ENCODE measurements at places on chromosomes 1 and 21.

- no peak for DNase-seq
These were observed 10.6 kb downstream of the G0S2 start for GRCh38 chr1:209685821-209686220.

- peak; percentile 42 for DNase-seq
These were observed 61.4 kb upstream of the DIRAS3 start for GRCh38 chr1:68111519-68112436.

- no peak for DNase-seq
These were observed 1.6 kb downstream of the E2F2 start for GRCh38 chr1:23529146-23530086.

DNA sequence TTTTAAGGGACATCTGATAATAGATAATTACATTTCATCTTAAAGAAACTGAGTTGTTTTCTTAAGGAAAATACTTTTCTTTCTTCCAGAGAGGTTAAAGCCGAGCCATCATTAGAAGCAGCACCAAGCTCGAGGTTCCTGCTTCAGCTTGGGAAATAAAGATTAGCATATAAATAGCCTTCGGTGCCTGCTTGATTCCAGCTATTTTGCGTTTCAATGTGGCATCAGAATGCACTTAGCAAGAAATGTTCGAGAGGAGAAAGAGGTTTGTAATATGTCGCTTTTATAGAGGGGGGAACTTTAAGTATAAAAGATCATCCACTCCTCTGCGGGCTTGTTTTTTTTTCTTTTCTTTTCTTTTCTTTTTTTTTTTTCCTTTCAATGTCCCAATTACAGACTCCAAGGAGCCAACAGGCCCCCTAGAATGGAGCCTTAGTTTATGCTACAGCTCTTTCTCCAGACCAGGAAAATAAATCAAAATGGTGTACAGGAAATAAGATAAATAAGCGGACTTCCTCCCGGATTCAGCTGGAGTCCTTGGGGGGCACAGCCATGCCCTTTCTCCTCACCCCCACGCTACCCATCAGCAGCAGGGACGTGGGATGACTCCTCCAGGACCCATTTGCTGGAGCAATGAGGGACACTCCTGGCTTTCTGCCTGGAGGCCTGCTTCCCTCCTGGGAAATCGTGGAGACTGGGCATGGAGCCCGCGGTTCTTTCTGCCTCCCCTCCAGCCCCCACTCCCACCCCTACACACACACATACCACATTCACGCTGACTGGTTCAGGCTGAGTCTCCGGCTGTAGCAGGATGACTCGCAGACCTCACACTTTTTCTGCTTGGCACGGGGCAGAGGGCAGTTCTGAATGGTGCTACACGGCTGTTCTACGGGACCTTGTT, 131.6 kb downstream of the RRAGC start:
- DNase-seq, result peak; percentile 77

- peak; percentile 40 for DNase-seq
These were observed 26.5 kb downstream of the CD247 start for GRCh38 chr1:167491586-167492461.

DNA sequence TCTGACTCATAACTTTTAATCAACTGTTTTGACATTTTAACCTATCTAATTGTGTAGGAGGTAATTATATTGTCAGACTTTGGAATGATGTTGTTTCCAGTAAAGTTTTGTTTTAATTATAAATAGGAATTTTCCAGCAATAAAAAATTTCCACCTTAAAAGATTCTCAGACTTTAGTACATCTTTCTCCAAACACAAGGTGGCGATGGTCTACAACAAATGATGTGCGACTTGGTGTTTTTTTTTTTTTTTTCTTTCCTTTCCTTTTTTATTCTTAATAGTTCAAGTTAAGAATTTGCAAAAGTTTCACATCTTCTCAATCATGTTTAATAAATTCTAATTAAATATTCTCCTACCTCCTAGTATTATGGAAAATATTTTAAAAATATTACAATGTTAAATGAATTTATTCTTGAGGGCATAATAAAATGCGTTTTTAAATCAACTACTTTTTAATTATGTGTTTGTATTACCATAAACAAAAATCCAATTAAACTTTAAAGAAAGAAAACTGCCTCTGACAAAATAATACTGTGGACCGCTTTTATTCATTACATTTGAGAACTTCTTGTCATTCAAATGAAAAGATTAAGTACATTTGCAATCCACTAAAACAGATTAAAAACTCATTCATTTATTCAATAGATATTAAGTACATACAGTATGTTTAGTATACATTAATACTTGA, 4.4 kb upstream of the ADAMTS1 start:
- no peak for DNase-seq

DNA sequence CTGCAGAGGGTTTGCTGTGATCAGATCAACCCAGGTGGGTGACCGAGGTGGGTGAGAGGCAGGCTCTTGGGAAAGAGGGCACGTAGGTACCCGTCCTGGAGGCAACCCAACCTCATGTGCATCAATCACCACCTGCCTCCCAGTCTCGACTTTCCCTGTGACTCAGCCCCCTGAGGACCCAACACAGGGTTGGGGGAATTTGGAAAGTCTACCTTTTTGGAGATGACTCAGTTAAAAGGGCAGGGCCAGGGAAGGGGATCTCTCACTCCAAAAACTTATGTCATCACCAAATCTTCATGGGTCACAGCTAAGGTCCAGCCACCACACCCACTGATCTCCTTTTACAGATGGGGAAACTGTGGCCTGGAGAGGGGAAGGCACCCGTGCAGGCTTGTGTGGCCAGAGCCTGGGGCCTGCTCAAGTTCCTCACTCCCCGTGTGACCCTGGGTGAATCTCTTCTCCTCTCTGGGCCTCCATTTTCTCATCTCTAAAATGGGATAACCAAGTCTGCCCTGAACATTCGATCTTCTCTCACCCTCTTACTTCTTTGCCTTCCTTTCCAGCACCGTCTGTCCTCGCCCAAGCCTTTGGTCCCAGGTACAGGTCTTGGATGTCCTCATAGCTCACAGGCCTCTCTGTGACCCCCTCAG, 34.6 kb upstream of the WNT4 start:
- no peak for DNase-seq

GRCh38 chr1:68955424-68955823, 458.5 kb upstream of the DEPDC1 start:
- DNase-seq, result no peak

DNA sequence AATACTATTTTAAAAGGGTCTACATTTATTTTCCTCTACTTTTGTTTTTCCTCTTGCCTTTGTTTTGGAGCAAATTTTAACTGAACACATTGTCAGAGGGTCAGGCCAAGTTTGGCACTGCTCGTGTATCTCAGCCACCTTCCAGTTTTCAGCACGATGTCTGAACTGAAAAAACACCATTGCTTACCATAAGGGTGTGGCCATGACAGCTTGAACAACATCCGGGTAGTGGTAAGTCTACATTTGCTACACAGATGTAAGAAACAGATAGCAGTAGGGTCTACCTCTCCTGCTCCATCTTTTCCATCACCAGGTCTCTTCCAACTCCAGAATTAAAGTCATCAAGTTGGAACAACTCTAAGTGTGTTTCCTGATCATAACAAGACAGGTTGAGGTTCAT, 4.2 kb downstream of the HIVEP3 start:
- DNase-seq, result no peak

DNA sequence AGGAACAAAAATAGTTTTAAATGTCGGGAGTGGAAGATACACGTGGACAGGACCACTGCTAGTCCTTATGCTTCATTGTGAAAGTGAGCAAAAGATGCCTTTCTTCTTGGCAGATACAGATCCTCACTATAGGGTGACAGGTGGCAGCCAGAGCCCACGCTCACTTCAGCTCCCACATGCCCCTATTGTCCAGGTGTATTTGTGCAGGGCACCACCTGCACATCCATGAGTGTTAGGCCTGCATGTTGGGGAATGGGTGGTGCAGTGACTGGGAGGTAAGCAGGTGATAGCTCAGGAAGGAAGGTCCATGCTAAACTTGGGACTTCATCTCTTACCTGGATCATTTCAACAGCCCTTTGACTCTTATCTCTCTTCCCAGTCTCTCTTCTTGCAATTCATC, 27.4 kb downstream of the SLC5A9 start:
- DNase-seq, result no peak

- no peak for DNase-seq
These were observed 517.2 kb upstream of the NR5A2 start for GRCh38 chr1:199510314-199510713.

GRCh38 chr1:226696547-226696946, 42.5 kb downstream of the ITPKB start:
- DNase-seq, result no peak

- no peak for DNase-seq
These were observed 36.1 kb downstream of the EIF2D start for GRCh38 chr1:206575894-206576737.

GRCh38 chr21:26709090-26709489, 136.0 kb upstream of the CYYR1 start:
- no peak for DNase-seq

DNA sequence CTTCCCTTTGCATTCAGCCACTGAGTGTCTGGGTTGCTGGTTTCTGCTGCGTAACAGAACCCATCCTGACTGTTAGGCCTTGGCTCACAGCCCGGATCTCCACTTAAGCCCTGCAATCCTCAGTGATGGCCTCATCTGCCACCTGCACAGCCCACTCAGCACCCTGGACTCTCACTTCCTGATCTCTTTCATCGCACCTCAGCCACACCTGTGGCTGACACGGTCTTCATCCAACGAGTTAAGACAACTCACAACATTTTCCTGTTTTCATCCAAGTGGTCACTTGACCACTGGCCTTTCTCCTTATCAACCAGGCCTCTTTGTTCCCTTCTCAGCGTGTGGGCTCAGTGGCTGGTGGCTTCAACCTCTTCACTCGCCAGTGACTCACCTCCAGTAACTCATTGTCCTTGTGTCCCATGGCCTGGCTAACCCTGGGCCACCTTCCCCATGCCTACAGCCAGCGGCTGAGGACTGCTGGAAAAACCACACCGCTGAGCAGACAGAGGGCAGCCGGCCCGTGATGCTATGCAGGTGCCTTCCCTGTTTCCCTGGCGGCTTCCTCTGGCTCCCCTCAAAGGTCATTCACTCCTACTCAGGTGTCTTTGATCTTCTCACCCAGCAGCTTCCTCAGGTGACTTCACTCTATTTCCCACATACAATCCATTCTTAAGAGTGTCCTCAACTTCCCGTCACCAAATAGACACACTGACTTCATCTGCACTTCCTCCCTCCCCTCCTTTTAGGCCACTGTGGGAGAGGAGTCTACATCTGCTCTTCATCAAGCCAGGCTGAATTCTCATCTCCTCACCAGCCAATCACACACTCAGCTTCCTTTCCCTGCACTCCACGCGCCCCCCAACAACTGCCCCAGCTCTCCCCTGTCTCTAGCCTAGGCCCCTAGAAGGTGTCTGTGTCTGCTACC, 19.9 kb upstream of the EDN2 start:
- DNase-seq, result no peak

- DNase-seq, result no peak
These were observed 119.8 kb upstream of the PTGFR start for GRCh38 chr1:78370779-78371482.

- peak; percentile 29 for DNase-seq
These were observed 607 bp downstream of the BTG3 start for GRCh38 chr21:17612023-17612564.

- no peak for DNase-seq
These were observed 47.0 kb upstream of the DYRK1A start for GRCh38 chr21:37319551-37319950.

DNA sequence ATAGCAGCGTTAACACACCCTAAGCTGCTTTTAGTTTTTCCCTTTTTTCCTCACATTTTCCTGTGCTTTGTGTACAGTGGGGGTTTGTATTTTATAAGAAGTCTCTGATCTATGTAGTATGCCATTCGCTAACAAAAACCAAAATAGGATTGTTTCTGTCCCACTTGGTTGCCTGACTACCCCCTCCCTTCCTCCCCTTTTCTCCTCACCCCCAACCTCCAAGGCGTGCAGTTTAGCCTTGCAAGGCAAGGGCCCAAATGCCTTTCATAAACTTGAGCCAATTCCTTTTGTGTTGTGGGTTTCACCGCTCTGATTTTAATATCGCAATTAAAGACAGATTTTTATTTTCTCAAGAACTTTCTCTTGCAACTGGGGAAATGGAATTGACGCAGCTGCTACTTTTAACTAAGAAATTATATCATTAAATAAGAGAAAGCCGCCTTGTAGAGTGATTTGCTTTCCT, 276.9 kb downstream of the TM2D1 start:
- DNase-seq, result no peak

- DNase-seq, result no peak
These were observed 176.4 kb upstream of the KAZN start for GRCh38 chr1:14421977-14422609.

DNA sequence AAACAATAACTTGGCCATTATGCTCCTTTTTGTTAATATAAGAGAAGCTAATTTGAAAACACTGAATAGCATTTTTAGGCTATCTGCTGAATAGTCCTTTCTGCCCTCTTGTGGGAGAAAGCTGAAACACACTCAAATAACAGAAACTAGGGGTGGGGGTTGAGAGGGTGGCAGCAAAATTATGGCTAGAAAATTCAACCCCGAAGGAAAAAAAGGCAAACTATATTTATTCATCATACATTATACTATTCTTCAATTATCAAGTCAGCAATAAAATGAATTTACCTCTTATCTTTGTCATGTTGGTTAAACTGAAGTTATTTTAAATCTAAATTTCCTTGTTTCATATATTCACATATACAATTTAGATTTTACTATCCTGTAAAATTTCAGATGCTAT, 255.9 kb downstream of the FAF1 start:
- DNase-seq, result peak; percentile 36

DNA sequence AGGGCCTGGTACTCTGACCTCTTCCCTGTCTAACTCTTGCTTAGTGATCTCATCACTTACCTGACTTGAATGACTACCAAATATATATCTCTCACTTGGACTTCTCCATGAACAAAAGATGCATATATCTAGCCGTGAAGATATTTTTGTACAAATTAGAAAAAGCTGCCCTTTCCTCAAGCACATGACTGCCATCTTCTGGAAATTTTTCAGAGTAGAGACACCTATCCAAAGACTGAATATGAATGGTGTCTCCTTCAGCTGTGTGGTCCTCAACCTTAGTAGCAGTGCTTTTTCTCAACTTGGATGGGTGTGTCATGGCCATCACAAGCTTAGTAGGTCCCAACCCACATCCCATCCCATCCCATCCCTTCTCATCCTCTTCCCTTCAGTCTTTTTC, 142.3 kb downstream of the DNM3 start:
- no peak for DNase-seq

- peak; percentile 66 for DNase-seq
These were observed 159.7 kb upstream of the CXADR start for GRCh38 chr21:17352996-17353655.

All from NCI-H2107 (cell line).